ENCODE measurements at places on chromosomes 6 and 20.
A peak's percentile ranks its signal among the peaks of the same experiment; 100 is the strongest.

DNA sequence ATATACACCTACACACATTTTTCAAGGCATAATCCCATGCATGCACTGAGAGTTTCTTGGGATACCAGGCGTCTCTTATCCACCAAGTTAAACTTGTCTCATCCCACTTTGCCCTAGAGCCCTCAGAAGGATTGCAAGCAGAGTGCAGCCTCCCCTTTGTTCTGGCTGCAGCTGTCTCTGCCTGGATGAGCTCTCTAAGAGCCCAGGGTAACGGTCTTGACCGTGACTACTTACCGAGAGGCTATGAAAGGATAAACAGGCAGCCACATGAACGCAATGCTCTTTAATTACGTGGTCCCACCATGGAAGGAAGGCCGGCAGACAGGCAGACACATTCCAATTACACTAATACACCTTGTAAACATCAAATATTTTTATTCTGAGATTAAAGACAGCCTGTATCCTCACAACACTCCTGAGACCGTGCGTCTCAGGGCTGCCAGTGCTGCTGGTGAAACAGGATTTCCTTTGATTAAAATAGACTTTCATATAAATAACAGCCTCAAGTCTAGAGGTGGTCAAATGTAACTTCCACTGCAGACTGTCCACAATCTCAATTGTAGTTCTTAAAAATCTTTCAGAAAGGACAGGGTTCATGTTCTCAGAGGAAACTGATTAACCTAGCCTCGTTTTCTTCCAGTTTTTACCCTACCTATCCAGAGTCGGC lies 210.0 kb upstream of the PRDM1 start:
- no peak for DNase-seq

- no peak for DNase-seq
Measured at GRCh38 chr20:47573559-47573958, 71.9 kb downstream of the NCOA3 start.

DNA sequence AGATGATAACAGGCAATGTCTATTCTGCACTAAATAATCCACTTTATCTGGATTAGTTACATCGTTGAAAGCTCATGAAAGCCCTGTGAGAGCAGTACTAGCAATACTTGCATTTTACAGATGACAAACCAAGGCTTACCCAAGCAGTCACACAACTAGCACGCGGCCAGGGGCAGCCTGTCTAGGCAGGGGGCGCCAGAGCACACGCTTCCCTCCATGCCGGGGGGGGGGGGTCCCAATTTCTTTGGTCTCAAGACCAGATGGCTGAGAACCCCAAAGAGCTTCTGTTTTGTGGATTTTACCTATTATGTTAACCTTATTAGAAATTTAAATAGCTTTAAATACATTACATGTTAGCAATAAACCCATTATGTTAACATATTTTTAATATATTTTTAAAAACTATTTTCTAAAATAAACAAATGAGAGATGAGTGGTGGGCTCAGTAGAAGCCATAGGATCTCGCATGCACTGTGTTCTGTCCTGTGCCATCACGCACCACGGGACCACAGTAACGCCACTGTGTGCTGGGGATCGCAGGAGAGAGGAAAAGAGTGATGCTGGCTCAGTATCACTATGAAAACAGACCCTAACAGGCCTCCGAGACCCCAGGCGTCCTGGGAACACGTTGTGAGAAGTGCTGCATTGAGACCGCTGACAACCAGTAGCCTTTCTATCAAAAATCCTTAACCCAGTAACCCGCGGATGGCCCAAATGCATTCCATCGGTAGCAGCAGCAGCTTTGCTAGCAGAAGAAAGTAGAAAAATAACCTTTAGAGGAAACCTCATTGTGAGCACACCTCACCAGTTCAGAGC lies 5.3 kb upstream of the PRR18 start:
- DNase-seq, result peak; percentile 27

DNA sequence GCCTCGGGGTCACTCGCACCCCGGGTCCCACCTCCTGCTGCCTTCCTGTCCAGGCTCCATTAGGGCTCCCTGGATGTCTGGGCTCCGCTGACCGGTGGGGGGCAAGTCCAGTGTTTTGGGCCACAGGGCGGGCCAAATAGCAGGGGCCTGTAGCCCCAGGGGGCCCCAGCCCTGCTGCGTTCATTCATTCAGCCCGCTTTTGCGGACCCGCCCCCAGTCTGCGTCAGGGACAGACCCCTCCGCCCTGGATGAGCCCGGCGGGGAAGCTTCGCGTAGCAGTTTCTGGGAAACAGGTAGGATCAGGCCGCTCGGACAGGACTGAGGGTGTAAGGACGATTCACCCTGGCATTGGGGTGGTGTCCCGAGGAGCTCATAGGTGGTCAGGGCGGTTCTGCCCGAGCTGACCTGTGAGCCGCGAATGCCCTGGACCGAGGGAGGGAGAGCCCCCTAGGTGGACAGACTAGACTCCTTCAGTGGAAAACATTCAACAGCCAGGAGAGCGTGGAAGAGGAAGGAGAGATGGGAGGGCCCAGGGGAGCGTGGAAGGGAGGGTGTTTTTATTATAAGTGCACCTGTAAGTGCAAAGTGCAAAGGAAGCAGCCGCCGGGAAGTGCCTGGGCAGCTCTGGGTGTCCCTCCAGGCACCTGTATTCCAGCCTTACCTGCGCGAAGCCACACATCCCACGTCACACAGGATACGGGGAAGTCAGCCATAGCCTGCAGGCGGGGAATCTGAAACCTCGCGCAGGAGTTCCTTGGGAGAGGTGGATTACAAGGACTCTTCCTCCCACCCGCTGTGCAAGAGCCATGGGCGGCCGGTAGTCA lies 662 bp downstream of the ENTPD6 start:
- DNase-seq, result no peak

GRCh38 chr6:15062516-15063252 lies 183.2 kb upstream of the JARID2 start:
- no peak for DNase-seq

DNA sequence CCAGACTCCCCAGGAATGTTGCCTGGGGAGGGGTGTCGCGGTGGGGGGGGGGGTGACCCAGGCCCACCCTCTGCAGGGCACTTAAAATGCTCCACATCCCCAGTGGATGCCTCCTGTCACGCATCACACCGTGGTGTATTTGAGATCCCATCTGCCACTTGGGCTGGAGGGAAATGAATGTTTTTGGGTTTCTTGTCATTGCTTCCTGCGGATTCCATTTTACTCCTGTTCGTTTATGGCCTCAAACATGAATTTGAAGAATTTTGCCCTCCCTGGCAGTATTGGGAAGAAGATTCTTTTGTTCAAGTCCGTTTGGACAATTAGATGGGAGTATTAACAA lies 544 bp upstream of the KHDC1 start:
- DNase-seq, result no peak

GRCh38 chr20:625360-625932 lies 15.3 kb upstream of the TCF15 start:
- no peak for DNase-seq
